ENCODE measurements at places on chromosomes 3 and 15.

DNA sequence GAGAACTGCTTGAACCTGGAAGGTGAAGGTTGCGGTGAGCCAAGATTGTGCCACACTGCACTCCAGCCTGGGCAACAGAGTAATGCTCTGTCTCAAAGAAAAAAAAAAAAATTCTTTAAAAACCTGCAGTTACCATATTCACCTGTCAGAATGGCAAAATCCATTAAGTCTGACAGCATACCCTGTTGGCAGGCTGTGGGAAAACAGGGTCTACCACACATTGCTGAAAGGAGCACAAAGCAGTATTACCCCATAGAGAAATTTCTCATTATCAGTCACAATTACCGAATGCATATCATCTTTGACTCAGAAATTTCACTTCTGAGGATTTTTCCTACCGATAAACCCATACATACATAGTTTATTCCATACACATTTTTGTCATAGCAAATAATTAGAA, 264.1 kb upstream of the SLCO3A1 start:
- DNase-seq: no peak

DNA sequence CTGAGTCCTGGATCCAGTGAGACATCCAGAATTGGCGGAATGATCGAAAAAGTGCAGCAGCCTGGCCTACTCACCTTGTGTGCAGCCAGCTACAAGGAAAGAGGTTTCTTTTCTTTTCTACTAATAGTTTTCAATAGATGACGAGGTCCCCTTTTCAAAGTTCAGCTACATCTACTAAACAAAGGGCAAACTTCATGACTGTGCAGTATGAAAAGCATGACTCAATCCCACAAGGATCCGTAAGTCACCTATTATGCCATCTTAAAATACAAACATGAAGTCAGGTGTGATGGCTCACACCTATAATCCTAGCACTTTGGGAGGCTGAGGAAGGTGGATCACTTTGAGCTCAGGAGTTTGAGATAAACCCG, 16.7 kb downstream of the MIX23 start:
- no peak for DNase-seq

- DNase-seq: no peak
Observed at GRCh38 chr3:9903238-9903624, 583 bp downstream of the IL17RE start.

- DNase-seq: no peak
Observed at GRCh38 chr3:51947215-51947900, 5.2 kb downstream of the PARP3 start.

DNA sequence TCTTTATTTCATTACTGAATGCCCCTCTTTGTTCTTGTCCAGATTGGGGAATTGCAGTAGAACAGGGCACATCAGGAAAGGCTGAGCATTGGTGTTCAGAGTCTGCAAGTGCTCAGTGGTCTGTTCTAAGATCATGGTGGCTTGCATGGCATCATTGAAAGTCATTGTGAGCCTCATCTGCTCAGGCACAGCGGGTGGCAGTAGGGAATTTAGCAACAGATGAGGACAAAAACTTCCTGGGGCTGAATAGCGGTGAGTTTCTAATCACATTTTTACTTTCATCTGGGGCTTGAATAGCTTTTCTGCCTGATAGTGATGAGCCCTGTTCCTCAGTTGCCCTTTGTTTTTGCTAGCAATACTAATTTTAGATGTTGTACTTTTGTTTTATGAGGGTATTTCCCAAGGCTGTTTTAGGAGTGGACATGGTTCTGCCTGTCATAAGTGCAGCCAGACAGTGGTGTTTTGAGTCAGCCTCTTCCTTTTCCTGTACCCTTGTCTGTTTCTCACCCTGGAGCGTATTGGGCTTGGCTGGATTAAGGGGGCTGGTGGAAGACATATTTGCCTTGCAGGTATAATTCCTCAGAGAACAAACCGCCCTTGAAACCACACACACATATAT, 127.2 kb upstream of the IL12A start:
- no peak for DNase-seq

DNA sequence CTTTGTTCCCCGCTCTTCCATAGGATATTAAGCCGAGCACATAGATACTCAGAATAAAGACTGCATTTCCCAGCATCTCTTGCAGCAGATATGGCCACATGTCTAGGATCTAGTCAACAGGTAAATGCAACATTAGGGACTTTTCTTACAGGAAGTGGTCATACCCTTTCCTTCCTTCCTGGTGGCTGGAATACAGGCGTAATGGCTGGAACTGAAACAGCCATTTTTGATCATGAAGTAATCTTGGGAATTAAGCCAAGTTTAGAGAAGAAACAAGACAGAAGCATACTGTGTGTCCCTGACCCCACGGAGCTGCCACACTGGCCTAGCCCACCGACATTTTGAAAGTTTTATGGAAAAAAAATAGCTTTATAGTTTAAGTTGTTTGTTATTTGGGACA, 234.0 kb downstream of the XXYLT1 start:
- no peak for DNase-seq

DNA sequence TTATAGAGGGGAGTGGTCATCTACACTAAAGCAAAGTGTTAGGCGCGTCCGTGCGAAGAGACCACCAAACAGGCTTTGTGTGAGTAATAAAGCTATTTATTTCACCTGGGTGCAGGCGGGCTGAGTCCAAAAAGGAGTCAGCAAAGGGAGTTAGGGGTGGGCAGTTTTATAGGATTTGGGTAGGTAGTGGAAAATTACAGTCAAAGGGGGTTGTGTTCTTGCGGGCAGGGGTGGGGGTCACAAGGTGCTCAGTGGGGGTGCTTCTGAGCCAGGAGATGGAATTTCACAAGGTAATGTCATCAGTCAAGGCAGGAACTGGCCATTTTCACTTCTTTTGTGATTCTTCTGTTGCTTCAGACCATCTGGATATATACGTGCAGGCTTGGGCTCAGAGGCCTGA, 47.1 kb downstream of the OIP5 start:
- no peak for DNase-seq

GRCh38 chr15:100250176-100250800, 91.5 kb downstream of the ADAMTS17 start:
- DNase-seq: no peak

DNA sequence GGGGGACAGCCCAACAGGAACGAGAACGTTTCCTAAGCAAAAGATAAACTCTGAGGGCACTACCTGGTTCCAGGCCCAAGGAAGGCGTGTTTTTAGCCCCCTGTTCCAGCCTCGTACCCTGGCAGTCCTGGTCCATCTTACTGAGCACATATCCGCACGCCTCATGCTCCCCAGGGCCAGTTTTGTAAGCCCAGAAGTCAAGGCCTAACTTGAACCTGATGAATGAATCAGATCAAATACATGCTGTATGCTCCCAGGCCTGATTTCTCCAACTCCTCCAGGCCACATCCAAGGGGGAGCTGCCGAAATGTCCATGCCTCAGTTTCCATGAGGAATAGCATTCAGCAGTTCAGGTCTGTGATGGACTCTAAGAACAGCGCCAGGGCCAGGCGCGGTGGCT, 14.3 kb upstream of the DOCK3 start:
- no peak for DNase-seq

DNA sequence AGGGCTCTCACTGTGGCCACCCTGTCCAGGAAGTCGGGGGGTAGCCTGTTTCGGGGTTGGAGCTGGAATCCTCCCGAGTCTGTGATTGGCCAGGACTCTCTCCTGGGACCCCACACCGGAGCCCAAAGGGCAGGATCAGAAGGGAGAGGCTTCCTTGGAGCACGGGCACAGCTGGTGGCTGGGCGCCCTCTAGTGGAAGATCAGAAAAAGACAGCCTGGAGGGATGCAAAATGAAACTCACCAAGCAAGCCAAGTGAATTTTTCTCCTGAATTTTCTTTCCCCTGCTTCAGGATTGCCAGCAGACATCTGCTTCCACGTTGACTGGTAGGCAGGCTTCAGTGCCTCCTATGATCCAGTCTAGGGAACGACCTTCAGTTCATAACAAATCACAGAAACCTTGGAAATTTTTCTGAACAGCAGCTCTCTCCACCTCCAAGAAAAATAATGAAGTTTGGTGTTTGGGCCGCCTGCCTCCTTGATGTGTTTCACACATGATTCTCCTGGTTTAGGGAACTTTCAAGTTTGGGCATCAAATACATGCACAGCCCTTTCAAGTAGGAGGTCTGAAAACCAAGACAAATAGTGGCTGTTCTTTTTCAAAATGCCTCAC, 224.6 kb downstream of the VPS13C start:
- DNase-seq: peak; percentile 65

DNA sequence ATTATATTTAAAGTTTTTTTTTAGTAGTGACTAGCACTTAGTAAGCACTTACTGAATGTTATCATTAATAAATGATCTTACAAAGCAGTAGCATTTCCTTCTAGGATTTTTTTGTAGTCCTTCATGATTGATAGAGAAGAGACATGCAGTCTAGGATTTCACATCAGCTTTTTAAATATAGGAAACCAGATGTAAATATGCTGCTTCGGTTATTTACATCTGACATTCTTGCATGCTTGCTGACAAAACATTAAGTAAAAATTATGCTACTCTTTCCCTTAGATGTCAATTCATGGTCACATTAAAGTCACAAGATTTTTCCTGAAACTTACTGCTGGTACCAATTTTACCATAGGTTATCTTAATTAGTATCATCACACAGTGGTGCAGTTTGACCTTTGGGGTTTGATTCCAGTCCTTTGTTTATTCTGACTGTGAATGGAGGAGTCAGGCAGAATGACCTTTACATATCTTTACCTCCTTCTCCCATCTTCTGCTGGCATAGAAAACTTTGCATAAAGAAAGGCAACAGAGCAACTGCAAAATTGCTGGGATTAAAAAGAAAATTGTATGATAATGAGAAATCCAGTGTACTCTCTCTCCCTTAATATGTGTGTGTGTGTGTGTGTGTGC, 286.5 kb downstream of the LPP start:
- no peak for DNase-seq

GRCh38 chr3:49912881-49913281, 9.2 kb upstream of the MST1R start:
- DNase-seq: no peak

DNA sequence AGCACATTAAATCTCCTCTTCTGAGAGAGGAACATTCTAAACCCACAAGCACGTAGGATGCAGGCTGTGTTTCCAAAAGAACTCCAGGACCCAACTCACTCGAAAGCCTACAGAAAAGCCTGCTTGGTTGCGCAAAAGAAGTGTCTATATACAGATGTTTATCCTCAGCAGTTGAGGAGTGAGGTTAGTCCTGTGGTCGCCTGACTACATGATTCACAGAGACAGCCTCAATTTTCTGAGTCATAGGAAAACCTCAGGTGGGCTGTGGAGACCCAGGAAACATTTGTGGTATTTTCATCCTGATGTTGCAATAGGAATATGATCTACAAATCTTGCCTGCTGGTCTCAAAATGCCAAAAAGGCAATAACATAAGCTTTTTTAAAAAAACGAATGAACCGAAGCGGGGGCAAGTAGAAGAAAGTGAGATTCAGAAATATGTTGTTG, 183.8 kb upstream of the THRB start:
- DNase-seq: no peak

GRCh38 chr15:74399511-74400312, 32.3 kb upstream of the CYP11A1 start:
- no peak for DNase-seq

DNA sequence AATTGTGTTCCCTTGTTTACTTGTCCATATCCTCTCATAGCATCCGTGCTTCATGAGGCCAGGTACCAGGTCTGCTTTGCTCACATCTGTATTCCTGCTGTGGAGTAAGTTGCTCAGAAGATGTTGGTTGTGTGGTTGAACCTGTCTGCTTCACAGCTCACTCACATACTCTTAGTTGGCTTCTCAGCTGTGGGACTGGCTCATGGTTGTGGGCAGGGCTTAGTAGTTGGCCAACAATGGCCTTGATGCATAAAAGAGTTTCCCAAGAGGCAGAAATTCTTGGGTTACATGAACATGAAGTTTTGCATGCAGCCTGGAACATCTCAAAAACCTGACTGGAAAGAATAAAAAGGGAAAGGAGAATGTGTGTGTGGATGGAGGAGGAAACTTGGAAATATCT, 17.0 kb downstream of the CELF6 start:
- DNase-seq: no peak

- DNase-seq: no peak
Observed at GRCh38 chr3:36196058-36196457, 184.2 kb upstream of the STAC start.

DNA sequence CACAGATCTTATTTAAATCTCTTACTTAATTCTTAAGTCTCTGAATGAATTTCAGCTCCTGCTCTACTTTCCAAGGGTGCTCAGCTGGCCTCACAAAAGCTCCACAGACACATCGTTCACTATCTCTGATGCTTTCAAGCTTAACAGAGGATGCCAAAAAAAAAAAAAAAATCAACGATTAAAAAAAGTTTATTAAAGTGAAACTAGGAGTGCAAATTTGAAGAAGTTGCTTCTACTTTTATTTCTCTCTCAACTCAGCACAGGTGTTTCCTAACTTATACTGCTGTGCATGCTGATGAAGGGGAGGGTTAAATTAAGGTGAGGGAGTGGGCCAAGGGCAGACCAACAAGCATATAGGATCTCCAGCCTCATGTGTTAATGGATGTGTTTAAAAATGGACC, 157.2 kb downstream of the TIGIT start:
- no peak for DNase-seq

- DNase-seq: no peak
Observed at GRCh38 chr3:13011573-13012220, 61.5 kb downstream of the IQSEC1 start.

- DNase-seq: no peak
Observed at GRCh38 chr3:46853441-46854415, 9.5 kb downstream of the MYL3 start.

- DNase-seq: no peak
Observed at GRCh38 chr15:49521802-49522201, 98.8 kb downstream of the FGF7 start.

GRCh38 chr3:46981932-46982471, 2.5 kb downstream of the NBEAL2 start:
- no peak for DNase-seq

- DNase-seq: no peak
Observed at GRCh38 chr3:17905996-17906395, 163.6 kb upstream of the TBC1D5 start.

- DNase-seq: peak; percentile 21
Observed at GRCh38 chr3:156509189-156510174, 45.4 kb downstream of the SSR3 start.

- no peak for DNase-seq
Observed at GRCh38 chr3:141807277-141808033, 44.2 kb downstream of the GRK7 start.

Data from neuronal stem cell (in vitro differentiated cells).